ENCODE measurements at places on chromosomes 4 and X. TPM values are rescaled to one million over a fixed set of nuclear protein-coding genes. Genes with fewer than 3 reads are reported as not detected.
A peak's percentile ranks its signal among the peaks of the same experiment; 100 is the strongest.

DNA sequence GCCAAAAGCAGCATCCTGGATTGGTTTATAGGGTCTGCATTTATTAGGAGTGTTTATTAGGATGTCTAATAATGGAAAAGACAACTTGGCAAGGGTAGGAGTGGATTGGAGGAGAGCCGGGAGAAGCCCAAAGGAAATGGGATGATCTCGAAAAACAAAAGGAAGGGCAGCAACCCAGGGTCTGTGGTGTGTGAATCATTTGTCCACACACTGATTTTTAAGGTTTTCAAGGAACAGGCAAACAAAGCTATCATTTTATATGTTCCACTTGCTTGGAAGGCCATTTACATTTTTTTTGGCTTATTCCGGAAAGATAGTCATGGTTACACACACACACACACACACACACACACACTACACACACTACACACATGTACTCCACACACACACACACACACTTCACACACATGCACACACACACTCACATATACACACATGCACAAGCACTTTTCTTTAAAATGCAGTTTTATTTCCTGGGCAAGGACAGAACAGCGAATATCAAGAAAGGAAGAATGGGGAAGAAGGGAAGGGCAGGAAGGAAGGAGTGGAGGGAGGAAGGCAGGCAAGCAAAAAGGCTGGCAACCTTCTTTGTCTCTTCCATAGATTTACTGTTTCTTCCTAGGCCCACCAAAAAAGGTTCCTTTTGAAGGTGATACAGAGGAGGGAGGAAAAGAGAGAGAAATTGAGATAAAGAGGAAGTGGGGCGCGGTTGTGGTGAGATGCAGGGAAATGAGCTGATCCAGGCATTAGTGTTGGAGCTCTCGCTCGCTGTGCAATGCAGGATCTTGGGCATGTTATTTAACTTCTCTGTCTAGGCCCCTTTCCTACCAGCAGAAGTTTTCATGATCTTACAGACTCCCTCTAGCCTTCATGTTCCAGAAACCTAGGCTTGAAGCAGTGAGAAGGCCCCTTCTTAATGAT lies 88.6 kb upstream of the MAML3 start:
- DNase-seq = peak; percentile 62

DNA sequence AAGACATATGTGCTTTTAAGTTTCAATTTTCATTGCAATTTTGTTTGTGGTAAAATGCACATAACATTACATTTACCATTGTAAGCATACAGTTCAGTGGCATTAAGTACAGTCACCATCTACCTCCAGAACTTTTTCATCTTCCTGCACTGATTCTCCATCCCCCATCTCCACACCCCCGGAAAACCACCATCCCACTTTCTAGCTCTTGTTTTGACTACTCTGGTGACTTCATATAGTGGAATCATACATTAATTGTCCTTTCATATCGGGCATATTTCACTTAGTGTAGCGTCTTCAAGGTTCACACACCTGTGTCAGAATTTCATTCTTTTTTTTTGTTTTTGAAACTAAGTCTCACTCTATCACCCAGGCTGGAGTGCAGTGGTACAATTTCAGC lies 143.5 kb downstream of the GPR143 start:
- no peaks in the 10 kb centered on the region for H3K36me3 ChIP-seq
- no peaks in the 10 kb centered on the region for H3K4me1 ChIP-seq
- no peaks in the 10 kb centered on the region for H3K27me3 ChIP-seq
- no peak overlapping the region for H3K4me3 ChIP-seq
- no peak for DNase-seq
- H3K27ac ChIP-seq = no peak overlapping the region

- no peaks in the 10 kb centered on the region for H3K36me3 ChIP-seq
- no peak overlapping the region for H3K27ac ChIP-seq
- DNase-seq = no peak
- no peaks in the 10 kb centered on the region for H3K4me1 ChIP-seq
- H3K27me3 ChIP-seq = no peaks in the 10 kb centered on the region
Observed at GRCh38 chr4:158934996-158935669, 166.3 kb downstream of the FNIP2 start.

DNA sequence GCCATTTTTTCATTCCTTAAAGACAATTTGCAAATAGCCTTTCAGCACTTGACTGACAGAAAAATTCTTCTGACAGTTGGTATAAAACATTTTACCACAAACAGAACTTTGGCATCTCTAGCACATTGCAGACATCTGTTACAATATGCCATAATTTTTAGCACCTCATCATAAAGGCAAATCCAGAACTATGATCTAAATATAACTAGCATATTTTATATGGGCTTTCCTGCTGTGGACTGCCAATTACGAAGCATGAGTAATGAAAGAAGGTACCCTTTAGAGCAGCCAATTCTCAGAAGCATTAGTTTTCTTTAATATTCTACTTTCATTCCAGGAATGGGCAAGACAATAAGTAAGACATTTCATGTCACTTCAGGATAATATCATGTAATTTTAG lies 647.4 kb upstream of the GALNT7 start:
- no peak overlapping the region for H3K4me3 ChIP-seq
- DNase-seq = no peak
- H3K27ac ChIP-seq = no peak overlapping the region
- no peaks in the 10 kb centered on the region for H3K27me3 ChIP-seq

DNA sequence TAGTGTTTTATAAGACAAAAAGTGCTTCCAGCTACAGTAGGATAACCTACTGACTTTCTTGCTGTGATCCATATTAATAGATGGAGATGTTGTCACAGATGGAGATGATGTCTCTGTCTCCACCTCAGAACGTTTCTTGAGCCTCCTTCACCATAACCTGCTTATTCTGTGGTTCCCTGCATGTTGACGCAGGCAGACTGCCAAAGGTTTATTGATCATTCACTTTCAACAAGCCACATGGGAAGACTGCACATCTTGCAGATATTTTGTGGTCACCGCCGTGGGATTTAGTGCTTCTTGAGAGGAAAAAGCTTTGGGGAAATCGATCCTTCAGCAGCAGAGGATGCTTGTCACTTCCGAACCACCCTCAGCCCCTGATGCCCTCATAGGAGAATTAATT lies 943.0 kb upstream of the PRKX start:
- no peak overlapping the region for H3K4me3 ChIP-seq
- H3K36me3 ChIP-seq = no peaks in the 10 kb centered on the region
- no peak overlapping the region for H3K27ac ChIP-seq

DNA sequence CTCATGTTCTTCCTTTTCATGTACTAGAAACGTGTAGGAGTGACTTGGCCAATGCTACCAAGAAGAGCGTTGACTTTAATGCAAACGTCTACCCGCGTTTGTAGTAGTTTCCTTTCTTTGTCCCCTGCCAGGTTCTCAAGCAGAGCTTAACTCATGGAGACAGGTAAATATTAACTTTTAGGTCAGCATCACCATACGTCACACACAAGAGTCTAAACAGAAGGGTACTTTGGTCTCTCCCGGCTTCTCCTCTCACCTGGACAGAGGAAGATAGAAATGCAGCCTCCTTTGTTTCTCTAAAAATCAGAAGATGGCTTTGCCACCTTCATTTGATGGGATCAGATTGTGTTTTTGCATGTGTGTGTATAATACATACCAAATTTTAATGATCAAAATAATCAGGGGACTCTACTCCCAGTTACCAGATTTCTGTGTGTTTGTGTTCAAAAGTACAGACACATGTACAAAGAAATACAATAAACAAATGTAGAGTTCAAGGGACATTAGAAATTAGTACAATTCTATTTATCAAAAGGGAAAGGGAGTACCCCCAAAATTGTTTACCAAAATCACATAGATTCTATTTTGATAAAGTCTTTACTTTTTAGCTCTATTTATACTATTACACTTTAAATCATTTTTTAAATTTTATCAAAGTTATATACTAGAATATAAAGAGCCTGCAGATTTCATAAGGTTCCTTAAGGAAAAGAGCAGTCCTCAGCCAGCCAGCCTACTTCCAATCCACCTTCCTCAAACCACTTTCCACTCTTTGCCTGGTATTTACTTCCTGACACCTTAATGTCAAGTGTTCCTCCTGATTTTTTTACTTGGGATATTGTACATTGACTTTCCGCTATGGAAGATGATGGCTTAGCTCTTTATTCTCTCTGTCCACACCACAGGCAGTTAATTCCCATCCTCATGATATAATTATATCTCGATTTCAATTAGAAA lies 195.5 kb downstream of the RELL1 start:
- H3K4me1 ChIP-seq = no peaks in the 10 kb centered on the region
- H3K27me3 ChIP-seq = no peaks in the 10 kb centered on the region
- peak overlapping the region; percentile 17 for H3K27ac ChIP-seq
- H3K36me3 ChIP-seq = no peaks in the 10 kb centered on the region

DNA sequence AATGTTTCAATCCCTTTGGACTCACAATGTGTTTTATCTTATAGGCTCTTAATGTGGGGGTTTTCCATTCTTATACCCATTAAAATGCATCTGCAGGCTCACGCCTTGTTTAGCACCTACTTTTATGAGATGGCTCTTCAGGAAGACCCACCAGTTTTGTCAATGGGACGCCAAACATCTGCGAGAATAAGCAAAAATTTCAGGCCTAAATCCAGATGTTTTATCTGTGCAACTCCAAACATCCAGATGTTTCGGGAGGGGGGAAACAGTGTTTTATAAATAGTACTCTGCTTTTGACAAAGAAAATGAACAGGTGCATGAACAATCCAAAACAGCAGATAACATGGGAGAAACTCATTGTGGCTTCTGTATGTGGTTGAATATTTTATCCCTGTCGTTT lies 342.8 kb downstream of the DHX15 start:
- H3K4me1 ChIP-seq = no peaks in the 10 kb centered on the region
- no peaks in the 10 kb centered on the region for H3K27me3 ChIP-seq
- no peak overlapping the region for H3K4me3 ChIP-seq
- no peak overlapping the region for H3K27ac ChIP-seq
- no peaks in the 10 kb centered on the region for H3K36me3 ChIP-seq

- no peaks in the 10 kb centered on the region for H3K27me3 ChIP-seq
- DNase-seq = no peak
- peaks cover 4% of the 10 kb centered on the region for H3K4me1 ChIP-seq
- no peak overlapping the region for H3K4me3 ChIP-seq
Observed at GRCh38 chr4:38323141-38323641, 340.8 kb upstream of the KLF3 start.

The OTC gene
- total RNA-seq = 70.6 TPM

The DOCK11 gene
- total RNA-seq = 7.2 TPM

The HS6ST2 gene
- total RNA-seq = not detected
